KBM-7 (cell line): ENCODE measurements at places on chromosomes 13 and 19.
A peak's percentile ranks its signal among the peaks of the same experiment; 100 is the strongest.

DNA sequence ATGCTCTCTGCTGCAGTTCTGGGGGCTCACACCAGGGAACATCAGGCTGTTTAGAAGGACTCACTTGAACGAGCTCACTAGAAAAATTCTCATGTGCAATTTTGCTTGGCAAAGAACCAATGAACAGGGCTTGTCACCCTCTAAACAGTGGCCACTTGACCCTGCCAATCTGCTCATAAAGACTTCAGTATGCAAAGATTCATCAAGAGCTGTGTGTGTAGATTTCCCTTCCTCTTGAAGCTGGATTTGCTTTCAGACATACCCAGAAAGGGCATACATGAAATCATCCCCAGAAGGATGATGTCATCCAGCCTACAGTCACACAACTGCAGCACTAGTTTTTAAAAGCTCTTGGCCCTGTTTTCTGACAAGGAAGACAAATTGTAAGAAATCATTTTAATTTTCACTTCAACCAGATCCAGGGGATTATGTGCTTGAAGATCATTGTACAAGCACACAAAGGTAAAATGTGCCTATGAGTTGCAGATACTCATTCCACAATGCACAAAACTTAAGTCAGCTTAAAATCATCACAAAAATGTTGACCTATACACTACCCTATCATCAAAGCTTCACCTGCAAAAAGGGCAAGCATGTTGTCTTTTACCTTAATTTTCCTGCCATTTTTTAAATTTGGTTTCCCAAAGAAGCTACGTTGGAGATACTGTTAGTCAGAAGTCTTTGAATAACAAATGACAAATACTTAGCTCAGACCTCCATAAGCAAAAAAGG is 5.2 kb upstream of the STK24 start:
- no peak for DNase-seq

- DNase-seq = peak; percentile 54
These were observed 17.8 kb upstream of the ENOX1 start for GRCh38 chr13:43804461-43805070.

DNA sequence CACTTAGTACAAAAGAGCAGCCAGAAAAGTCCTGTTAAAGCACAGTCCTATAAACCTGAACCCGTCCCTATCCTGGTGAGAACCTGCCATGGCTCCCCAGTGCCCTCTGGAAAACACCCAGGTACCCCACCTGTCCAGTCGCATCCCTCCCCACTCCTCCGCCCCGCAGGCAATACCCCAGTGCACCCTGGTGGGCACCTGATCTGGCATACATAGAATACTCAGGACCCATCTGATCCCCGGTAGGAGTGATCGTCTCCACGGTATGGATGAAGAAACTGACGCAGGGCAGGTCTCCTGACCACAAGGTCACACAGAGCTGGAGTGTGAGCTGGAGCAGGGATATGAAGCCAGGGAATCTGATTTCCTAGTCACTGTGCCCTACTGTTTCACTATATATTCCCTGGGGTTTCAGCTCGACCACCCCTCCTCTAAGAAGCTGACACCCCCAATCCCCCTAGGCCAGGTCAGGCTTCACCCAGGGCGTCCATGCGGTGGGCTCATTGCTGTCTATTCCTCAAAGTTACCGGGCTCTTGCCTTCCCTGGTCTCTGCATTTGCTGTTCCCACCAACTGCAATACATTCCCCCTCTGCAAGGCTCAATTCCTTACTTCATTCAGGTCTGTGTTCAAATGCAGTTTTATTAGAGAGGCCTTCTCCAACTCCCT is 12.6 kb downstream of the FBXO46 start:
- DNase-seq = no peak

GRCh38 chr19:48290401-48290770 is 20.5 kb downstream of the ZNF114 start:
- no peak for DNase-seq

- peak; percentile 75 for DNase-seq
These were observed 43.8 kb downstream of the DCT start for GRCh38 chr13:94435604-94436226.

DNA sequence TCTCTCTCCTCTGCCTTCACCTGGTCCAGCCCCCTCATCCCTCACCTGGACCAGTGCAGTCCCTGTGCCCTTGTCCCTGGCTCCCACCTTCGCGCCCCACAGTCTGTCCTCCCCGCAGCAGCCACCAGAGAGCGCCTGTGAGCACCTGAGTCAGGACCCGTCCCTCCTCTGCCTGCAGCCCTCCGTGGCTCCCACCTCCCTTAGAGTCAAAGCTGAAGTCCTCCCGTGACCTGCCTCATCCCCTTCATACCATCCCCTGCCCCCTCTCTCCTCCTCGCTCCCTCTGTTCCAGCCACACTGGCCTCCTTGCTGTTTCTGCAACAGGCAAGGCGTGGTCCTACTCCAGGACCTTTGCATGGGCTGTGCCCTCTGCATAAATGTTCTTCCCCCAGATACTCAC is 10.3 kb downstream of the CELF5 start:
- no peak for DNase-seq

GRCh38 chr19:48509467-48510194 is 2.0 kb downstream of the LMTK3 start:
- DNase-seq = no peak

DNA sequence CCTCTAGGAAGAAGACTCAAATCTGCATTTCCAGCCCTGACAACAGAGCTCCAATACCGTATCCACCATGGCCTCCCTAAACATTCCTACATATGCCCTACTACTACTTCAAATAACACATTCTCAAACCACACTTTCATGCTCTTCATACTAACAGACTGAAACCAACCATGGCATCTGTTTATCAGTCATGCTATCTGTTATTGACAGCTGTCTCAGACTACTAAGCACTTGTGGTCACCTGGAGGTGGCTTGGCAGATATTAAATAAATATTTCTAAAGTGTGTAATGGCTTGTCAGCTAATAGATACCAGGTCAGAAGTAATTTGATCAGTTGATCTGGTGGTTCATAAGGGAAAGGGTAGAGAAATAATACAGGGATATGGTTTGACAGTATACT is 489.1 kb downstream of the DIAPH3 start:
- DNase-seq = no peak

GRCh38 chr13:112751617-112752016 is 61.8 kb downstream of the ATP11A start:
- DNase-seq = no peak

DNA sequence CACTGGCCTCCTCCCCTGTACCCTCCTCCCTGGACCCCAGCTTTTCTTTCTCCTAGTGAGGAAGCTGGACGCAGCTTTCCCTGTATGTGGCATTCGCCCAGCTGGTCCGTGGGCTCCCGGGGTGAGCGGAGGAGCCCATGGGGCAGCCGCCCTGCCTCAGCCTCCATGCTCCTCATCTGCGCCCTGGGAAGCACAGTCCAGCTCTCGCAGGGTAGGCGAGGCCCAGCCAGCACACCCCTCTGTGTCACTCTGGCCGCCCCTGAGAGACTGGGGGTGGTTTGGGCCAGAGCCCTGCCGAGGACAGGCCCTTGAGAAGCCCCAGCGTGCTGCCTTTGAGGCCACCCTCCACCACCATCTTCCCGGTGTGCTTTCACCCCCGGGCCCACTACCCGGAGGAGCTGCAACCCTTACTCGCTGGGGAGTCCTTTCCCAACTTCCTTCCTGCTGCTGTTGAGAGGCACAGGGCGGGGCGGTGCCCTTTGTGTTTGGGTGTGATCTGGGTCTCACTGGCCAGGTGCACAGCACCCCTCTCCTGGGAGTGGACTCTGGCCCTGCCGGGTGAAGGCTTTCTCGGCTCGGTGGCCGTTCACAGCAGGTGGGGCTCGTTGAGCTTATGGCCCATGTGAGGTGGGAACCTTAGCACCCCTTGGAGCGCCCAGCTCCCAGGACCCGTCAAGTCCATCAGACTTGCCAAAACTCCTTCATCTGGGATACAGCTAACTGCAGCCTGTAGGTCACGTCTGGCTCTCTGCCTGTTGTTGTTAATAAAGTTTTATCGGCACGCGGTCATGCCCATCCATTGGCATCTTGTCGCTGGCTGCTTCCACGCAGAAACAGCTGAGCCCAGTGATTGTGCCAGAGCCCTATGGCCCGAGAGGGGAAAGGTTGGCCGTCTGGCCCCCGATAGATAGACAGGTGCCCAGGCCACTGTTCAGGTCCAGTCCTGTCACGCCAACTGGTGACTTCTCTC is 3.2 kb downstream of the NCLN start:
- no peak for DNase-seq

DNA sequence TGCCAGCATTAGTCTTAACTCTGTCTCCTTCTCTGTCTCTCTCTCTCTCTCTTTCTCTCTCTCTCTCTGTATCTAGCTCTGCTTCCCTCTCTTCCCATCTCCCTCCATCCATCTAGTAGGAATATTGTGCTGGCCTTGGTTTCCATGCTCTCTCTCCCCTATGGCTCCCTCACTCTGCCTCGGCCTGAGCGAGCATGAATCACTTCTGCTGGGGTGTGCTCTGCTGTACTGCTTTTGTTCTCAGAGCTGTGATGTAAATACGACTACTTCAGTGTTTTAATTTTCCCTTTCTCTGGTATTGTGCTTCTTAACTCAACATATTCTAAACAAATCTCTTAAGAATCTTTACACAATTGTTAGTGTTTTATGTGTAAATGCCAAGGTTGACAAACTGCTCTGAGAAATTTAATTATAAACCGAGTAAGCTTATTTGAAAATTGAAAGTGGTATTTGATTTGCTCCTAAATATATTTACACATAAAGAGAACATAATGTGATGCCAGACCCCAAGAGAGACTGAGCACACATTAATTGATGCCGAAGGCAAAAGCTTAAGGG is 211.5 kb upstream of the KL start:
- no peak for DNase-seq

GRCh38 chr19:42655748-42656147 is 61.0 kb upstream of the CEACAM8 start:
- no peak for DNase-seq

GRCh38 chr13:22076658-22077057 is 405.8 kb downstream of the FGF9 start:
- DNase-seq = no peak

GRCh38 chr13:21164631-21165030 is 11.7 kb downstream of the SKA3 start:
- no peak for DNase-seq

DNA sequence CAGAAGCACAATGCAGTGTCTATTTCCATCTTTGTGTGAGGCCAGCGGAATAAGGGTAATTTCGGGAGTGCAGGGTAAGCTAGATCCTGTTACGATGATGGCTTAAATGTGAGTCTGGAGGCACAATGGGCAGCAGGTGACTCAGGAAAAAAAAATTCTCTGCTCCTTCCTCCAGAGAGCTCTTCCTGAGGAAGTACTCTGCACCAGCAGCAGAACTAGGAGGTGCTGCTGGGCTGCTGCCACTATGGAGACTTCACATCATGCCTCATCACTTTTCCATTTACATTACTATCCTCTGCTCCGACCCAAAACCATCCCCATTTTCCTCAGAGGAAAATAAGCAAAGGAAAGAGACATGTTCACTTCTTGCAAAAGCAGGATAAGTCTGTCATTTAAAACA is 282.0 kb downstream of the DNAJC15 start:
- no peak for DNase-seq

DNA sequence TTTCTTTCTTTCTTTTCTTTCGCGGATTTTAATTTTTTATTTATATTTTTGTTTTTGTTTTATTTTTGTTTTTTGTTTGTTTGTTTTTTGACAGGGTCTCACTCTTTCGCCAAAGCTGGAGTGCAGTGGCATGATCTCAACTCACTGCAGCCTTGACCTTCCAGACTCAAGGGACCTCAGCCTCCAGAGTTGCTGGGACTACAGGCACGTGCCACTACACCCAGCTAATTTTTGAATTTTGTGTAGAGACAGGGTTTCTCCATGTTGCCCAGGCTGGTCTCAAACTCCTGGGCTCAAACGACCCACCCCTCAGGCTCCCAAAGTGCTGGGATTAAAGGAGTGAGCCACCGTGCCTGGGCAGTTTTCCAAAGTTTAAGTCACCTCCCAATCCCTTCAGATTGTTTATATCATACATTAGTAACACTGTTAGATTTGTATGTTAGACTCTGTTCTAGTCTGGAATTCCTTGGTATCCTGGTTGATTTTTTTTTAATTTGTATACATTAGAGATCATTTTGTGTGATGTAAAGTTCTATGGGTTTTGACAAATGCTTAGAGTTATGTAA is 597.3 kb downstream of the DCT start:
- DNase-seq = no peak

DNA sequence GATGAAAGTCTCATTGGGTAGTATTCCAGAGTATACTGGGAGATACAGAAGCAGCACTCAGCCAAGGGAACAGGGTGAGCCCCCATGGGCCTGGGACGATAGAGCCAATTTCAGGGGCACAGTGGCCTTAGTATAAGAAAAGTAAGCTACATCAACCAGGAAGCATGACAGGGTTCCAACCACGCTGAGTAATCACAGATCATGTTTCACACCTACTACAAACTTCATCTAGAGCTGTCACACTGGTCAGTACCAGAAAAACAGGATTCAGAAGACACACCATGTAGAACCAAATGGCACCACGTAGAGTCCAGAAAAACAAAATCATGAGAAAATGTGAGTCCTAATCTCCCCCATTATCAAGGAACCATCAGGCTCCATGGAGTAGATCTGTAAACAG is 1292.4 kb upstream of the MIR17HG start:
- no peak for DNase-seq

DNA sequence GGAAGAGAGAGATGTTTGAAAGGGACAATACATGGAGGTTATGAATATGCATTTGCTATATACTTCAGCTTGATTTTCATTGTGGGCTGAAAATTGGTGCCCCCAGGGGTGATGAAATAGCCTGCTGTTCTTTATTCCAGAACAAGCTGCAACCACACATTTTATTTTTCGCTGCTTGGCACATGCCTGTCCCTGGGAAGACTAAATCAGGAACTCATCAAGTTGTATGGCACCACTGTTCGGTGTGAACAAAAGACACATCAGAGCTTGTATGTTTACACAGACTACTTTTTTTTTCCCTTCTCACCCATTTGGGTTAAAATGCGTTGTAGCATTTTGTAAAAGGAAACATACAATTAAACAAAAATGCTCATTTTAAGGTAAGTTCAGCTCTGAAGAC is 230.7 kb downstream of the NALCN start:
- no peak for DNase-seq

DNA sequence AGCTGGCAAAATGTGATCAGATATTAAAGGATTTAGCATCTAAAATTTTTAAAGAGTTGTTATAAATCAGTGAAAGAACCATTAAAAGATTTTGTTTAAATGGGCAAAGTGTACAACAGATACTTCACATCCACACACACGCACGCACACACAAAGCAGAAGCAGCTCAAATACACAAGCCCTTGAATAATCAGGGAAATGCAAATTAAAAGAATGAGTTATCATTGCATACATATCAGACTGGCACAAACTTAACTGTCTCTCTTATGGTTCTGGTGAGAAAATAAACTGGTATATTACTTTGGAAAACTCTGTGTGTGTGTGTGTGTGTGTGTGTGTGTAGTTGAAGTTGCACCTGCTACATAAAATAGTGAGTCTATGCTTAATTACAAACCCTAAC is 59.3 kb downstream of the CRYL1 start:
- DNase-seq = no peak

DNA sequence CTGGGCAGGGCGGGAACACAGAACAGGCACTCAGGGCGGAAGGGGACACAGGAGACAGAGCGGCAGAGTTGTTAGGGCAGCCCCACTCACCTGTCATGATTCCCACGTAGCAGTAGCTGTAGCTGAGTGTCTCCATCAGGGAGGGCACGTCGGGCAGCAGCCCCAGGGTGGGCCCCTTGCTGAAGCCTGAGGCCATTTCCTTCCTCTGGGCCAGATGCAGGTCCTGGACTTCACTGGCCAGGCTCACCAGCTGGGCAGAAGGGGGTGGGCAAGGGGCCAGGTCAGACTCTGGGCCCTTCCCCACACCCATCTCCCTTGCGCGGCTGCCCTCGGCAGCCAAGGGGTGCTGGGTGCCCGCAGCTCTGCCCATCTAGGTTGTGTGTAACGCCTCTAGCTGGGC is 5.9 kb downstream of the MBOAT7 start:
- no peak for DNase-seq

- no peak for DNase-seq
These were observed 14.6 kb downstream of the JOSD2 start for GRCh38 chr19:50496189-50497021.
